Thymus (tissue), 14 donors: ENCODE measurements at places on chromosomes 2 and 18. TPM values are rescaled to one million over a fixed set of nuclear protein-coding genes. Genes with fewer than 3 reads are reported as not detected.

B3GNT7 gene
- total RNA-seq = 2.2 TPM

SRBD1 gene
- 22.4 TPM for total RNA-seq

BZW1 gene
- 257 TPM for total RNA-seq

DNA sequence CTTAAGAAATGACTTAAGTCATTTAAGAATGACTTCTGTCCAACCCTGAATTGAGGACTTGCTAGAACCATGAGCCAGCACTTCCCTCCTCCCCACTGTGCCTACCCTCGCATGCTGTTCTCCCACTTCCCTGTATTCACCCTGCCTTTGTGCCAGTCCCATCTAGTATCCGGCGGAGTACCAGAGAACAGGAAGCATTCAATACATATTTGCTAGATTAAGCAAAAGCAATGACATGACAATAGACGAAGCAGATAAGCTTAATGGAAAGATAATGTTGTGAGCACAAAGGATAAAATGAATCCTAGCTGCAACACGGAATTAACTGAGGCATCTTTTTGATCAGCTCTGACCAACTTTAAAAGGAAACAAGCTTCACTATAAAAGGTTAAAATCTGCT is 328.5 kb downstream of the TDRD15 start:
- DNase-seq = no peak

DCDC2C gene
- 0.38 TPM for total RNA-seq

DNA sequence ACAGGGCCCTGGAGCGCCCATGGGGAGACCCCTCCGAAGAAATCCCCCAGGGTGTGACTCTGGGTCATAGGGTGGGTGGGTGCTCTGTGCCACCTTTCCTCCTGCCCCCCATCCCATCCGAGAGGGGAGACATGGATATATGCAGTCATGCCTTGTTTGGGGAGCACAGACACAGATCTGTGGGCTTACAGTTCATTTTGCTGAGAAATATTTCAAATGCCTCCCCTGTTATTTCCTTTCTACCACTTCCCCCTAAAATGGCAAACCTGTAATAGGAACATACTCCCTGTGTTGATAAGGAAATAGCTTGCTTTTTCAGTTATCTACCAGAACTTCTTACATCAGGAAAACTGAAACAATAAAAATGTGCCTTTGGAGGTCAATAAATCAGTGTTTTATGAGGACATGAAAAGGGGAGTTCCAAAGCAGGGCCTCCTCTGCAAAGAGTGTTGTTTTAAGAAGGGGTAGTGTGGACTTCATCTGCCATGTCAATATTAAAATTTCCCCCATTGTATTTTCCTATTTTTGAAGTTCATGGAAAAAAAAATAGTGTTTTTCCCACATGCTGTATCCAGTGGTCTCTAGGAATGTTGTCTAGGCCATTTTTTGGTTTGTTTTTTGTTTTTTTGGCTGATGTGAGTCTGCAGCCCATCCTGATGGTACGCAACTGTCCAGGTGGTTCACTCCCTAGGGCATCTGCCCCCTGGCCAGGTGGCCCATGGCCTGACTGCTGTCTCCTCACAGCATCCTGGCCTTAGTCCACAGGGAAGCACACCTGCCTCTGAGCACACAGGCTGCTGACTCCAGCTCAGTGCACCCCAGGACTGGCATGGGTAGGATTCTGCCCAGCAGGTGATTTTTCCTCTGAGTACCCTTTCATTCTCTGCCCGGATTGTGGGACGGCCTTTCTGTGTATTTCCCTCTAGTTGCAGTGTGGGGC is 3.7 kb downstream of the TNFRSF11A start:
- no peak for DNase-seq

- peak; percentile 53 for DNase-seq
Measured at GRCh38 chr2:112706170-112706664, 14.6 kb upstream of the NT5DC4 start.

- DNase-seq = no peak
Measured at GRCh38 chr2:31710121-31710520, 129.4 kb upstream of the SRD5A2 start.

DNA sequence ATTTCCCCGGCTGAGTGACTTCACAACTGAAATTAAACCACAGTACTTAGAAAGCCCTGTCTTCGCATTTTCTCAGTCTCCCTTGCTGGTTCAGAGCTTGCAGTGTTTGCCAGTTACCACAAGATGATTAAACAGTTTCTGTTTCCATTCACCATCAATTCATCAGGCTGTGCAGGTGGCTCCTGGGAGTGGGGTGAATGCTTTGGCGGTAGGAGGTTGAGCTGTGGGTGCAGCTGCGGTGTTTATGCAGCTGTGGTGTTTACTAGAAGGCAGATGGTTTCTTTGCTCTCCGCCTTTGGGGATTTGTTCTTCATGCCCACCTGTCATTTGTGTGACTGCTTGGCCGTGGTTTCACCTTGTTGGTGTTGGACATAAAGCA is 16.1 kb downstream of the ACOXL start:
- DNase-seq = peak; percentile 94

STPG4 gene
- total RNA-seq = 0.14 TPM

DNA sequence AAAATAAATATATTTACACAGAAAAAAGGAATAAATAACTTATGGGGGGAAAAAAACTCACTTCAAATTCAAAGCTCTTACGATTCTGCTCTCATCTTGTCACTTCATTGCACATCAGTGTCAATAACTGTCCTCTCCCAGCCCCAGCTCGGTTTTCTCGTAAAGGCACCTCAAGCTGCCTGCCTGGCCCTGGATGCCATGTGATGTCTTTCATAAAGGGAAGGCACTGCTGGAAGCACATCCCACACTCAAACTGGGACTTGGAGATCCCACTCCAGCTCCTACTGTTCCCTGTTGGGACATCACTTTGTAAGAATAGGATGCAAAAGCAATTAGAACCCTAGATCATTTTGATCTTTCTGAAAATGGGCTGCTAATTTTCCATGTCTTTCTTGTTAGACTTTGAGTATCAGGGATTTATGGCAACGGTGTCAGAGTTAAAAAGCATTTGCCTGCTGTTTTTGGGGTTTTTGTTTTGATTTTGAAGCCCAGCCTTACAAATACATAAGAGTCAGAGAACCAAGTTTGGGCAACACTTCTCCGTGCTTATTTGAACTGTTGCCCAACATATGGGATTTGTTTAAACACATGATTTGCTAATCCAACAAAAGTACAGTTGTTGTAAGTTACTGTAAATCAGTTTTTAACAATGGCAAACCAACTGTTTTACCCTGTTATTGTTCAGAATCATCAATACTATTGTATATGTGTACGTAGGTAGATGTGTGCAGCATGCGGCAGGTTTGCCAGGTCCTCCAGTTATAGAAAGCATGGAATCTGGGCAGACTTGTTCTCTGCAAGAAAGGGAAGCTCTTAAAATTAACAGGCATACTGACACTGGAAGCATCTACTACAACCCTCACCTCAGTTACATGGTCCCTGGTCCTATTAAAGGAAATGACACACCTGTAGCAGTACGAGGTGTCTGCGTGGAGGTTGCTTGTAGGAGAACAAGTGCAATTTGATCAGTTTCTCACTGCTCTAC is 20.6 kb downstream of the SERTAD2 start:
- DNase-seq = no peak
